ENCODE measurements at places on chromosomes 16 and 17. TPM values are rescaled to one million over a fixed set of nuclear protein-coding genes. Genes with fewer than 3 reads are reported as not detected.

CIBAR2 gene
- total RNA-seq, result not detected

PRKCB gene
- total RNA-seq, result not detected

C16orf96 gene
- total RNA-seq, result not detected

HSD17B1 gene
- total RNA-seq, result 2.3 TPM

ADAP2 gene
- total RNA-seq, result not detected

CACNG4 gene
- total RNA-seq, result not detected

GUCY2D gene
- 0.22 TPM for total RNA-seq

RSKR gene
- 6.8 TPM for total RNA-seq

DNA sequence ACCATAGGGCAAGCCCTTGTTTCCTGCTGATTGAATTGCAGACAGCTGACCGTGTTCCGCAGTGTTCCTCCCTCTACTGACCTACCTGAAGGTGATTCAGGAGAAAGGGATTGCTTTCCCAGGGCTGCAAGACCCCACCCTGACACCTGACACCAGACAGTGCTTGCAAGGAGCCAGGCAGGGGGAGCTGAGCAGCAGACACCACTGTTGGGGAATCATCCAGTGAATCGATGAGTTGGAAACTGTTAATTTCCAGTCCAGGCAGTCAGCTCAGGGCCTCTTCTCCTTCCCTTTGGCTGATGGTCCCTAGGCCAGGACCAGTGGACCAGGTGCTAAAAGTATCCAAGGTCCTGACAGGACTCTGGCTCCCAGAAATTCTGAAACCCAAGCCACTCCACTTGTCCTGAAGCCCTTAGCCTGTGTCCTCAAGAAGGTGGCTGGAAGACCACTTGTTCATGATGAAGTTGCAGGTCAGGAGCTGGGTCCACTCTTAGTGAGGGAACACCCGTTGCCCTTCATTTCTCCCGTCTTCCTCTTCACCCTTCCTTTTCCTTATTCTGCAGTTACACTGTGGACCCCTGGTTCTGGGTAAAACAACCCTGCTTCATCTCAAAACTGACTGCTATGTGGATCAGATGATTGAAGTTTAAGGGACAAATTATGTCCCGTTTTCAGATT lies 9.5 kb upstream of the UNK start:
- no peak for DNase-seq

DNA sequence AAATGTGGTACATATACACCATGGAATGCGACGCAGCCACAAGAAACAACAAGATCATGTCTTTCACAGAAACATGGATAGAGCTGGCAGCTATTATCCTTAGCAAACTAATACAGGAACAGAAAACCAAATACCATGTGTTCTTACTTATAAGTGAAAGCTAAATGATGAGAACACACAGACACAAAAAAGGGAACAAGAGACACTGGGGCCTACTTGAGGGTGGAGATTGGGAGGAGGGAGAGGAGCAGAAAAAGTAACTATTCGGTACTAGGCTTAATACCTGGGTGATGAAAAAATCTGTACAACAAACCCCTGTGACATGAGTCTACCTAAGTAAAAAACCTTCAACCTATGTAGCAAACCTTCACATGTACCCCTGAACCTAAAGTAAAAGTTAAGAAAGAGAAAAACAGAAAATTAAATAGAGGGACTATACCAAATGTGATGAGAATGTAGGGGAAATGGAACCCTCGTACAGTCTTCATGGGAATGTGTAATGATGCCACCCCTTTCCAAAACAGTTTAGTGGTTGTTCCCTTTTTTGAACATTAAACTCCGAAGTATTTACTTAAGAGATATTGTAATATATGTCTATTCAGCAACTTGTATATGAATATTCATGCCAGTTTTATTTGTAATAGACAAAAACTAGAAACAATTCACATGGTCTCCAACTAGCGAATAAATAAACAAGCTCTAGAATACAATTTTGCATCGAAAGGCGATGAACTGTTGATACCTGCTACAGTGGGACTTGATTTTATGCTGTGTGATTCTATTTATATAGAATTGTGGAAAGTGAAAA lies 33.9 kb downstream of the AHSP start:
- no peak for DNase-seq

GRCh38 chr16:85387171-85387507 lies 226.0 kb upstream of the GSE1 start:
- no peak for DNase-seq

- DNase-seq, result no peak
Observed at GRCh38 chr16:50448522-50448921, 79.7 kb upstream of the BRD7 start.

DNA sequence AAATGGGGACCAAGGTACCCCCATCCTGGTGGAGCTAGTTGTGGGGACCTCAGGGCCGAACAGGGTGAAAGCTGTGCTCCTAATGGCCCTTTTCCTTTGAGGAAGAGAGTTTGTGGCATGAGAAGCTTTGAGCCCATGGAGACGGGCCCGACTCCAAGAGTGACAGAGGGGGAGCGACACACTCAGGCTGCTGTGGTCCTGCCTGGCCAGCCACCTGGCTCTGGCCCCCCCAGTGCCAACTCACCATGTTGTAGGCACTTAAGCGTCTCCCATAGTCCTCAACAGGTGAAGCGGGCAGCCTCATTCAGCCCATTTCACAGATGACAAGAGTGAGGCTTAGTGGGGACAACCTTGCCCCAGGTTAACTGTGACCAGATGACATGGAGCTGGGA lies 1.6 kb downstream of the IL21R start:
- DNase-seq, result no peak

- DNase-seq, result no peak
Observed at GRCh38 chr16:85991856-85992255, 92.9 kb downstream of the IRF8 start.

DNA sequence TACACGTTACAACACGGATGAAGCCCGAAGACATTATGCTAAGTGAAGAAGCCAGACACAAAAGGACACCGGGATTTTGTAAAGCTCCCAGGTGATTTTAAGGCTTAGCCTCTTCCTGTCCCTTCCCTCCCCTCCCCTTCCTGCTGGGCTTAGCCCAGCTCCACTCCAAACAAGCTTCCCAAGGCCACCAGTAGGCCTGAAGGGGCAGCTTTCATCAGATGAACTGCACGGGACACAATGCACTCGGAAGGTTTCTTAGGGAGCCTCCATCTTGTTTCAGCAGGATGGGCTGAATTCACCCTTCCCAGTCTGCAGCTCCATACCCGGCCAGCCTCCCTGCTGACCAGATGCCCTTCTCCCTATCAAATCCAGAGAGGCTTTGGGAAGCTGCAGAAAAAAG lies 10.4 kb downstream of the MEFV start:
- DNase-seq, result no peak

- DNase-seq, result no peak
Observed at GRCh38 chr17:57972151-57972550, 15.9 kb downstream of the VEZF1 start.

- DNase-seq, result no peak
Observed at GRCh38 chr16:6035161-6035560, 937.6 kb upstream of the EEF2KMT start.

- DNase-seq, result no peak
Observed at GRCh38 chr17:46039592-46040186, 40.6 kb downstream of the STH start.

GRCh38 chr16:89446136-89446974 lies 44.0 kb downstream of the ANKRD11 start:
- no peak for DNase-seq

DNA sequence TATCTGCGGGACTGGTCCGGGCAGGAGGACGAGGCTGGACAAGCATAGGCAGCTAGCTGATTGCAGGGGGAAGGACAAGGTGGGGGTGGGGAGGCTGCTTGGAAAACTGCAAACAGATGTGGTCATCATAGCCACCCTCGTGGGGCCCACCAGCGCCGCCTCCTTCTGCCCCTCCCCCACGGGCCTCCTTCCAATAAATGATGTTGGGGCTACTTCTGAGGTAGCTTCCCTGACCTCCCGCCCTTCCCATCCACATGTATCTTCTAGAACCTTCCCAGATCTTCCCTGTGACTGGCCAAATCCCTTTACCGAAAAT lies 12.3 kb upstream of the CDC42EP4 start:
- DNase-seq, result peak; percentile 49

DNA sequence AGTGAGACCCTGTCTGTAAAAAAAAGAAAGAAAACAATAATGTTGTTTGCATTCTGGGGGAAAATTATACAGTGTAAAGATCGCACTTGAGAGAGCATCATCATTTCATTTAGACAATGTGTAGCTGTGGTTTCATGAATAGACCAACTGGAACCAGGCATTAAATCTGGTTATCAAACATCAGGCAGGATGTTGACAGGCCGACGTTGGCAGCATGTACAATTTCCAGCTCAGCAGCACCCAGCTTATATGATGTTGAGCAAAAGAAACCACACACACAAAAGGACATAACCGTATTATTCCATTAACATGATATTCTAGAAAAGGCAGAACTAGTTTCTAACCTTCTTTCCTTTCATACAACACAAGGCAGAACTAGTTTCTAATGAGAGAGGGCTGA lies 5.8 kb downstream of the MARVELD3 start:
- DNase-seq, result no peak

- no peak for DNase-seq
Observed at GRCh38 chr17:72497915-72498314, 377.1 kb downstream of the SOX9 start.

DNA sequence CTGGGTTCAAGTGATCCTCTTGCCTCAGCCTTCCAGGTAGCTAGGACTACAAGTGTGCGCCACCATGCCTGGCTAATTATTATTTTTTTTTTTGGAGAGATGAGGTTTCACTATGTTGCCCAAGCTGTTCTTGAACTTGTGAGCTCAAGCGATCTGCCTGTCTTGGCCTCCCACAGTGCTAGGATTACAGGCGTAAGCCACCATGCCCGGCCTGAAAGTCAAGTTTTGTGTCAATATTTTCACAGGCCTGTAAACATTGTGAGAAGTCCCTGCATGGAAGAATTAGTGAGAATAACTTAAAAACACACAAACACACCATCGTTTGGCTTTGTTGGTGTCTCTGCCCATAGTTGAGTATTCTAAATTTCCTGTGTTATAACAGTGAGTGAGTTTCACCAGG lies 22.2 kb downstream of the NUP85 start:
- no peak for DNase-seq

DNA sequence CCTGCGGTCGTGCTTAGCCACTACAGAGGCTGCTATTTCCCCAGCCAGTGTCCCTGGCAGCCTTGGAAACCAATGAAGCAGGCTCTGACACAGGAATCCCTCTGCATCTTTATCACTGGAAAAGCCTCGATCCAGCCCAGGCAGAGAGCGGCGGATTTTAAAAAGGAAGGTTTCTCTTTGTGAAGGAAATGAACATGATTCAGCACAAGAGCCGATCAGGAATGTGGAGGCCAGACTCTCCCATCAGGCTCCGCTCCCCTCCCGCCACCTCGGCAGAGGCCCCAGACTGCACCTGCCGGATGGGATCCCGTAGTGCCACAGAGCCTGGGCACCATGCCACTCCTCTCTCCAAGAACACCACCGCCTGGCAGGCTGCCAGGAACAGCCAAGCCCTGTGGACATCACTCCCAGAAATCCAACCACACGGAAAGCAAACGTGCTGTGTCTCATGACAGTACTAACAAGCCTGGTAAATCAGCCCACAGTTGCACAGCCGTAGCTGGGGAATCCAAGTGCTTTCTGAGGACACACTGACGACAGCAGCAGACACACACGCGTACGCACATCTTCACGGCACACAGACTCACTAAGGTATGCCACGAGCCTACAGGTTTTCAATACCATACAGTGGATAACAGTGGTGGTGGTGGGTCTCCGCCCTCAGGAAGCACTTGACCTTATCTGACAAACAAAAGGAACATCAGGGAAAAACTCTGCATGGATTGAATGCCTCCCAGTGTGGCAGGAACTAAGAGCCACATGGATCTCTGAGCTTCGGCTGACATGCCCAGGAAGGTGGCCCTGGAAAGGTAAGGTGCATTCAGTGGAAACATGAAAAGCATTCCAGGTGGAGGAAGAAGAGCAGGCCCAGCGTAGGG lies 5.4 kb downstream of the LRRC75A start:
- peak; percentile 77 for DNase-seq

DNA sequence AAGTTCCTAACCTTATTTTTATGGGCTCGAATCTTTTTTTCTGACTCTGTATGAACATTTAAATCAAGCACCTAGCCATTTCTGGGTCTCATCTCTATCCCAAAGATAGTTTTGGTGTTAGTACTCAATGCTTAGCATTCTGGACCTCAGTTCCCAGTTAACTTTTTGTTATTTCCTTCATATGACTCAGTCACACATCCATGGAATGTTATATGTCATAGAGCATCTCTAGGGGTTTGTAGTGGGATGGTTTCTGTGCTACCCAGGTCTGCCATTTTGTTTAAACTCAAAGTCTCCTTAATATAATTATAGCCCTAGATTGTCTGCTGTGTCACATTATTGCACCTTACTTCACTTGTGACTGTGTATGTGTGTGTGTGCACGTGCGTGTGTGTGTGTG lies 90.1 kb downstream of the EFCAB13 start:
- DNase-seq, result peak; percentile 40

DNA sequence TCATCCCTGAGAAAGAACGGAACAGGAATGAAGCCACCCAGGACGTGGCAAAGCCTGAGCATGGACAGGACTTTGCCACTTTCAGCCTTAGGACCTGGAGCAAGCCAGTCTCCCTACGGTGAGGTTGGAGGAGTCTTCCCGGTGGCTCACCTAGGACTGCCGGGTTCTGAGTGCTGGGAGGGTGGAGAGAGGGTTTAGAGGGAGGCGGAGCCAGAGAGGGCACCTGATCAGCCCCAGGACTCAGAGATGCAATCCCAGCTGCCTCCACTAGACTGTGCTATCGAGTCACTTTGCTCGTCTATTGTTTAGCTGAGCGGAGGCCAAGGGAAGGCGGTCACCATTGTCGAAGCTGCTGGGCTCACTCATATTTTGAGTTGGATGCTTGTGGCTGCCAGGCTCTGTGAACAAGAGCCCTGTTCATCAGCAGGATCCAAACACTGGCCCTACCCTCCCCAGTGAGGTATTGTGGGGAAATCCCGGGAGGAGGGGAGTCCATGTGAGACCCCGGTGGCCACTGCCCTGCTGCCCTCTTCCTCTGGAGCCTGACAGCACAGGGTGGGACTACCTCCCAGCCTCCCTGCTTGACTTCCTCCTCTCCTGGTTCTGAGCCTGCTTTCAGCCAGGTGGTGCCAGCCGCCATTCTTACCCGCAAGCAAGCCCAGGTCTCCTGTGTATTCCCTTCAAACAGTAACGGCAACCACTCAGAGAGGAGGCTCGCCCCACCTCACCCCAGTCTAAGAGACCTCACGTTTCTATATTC lies 7.0 kb downstream of the KRT14 start:
- DNase-seq, result peak; percentile 85

- peak; percentile 96 for DNase-seq
Observed at GRCh38 chr17:33234930-33235685, 58.0 kb downstream of the ASIC2 start.

DNA sequence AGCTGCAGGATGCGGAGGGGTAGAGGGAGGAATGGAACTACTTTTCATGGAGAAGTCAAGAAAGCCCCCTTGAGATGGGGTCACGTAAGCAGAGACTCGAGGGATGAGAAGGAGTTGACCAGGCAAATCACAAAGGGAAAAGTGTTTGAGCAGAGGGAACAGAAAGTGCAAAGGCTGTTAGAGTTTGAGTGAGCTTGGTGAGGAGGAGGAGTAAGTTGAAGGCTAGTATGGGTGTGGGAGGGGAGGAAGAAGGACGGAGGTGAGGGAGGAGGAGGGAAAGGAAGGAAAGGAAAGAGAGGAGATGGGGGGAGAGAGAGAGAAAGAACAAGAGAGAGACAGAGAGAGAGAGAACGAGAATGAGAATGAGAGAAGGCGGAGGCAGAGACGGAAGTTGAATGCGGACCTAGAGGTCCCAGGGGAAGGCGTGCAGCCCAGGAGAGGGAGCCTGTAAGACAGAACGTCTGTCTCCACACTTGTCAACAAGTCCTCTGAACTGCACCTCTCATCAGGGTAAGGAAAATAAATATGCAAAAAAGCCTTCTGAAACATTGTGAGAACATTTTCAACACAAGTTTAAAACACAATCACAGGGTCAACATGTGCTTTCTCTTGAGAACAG lies 279.8 kb upstream of the EEF2KMT start:
- DNase-seq, result no peak

Measured in GM23248 (cell line).